ENCODE measurements at places on chromosomes 16 and 17. TPM values are rescaled to one million over a fixed set of nuclear protein-coding genes. Genes with fewer than 3 reads are reported as not detected.

The SPDYE4 gene
- not detected for polyA plus RNA-seq

DNA sequence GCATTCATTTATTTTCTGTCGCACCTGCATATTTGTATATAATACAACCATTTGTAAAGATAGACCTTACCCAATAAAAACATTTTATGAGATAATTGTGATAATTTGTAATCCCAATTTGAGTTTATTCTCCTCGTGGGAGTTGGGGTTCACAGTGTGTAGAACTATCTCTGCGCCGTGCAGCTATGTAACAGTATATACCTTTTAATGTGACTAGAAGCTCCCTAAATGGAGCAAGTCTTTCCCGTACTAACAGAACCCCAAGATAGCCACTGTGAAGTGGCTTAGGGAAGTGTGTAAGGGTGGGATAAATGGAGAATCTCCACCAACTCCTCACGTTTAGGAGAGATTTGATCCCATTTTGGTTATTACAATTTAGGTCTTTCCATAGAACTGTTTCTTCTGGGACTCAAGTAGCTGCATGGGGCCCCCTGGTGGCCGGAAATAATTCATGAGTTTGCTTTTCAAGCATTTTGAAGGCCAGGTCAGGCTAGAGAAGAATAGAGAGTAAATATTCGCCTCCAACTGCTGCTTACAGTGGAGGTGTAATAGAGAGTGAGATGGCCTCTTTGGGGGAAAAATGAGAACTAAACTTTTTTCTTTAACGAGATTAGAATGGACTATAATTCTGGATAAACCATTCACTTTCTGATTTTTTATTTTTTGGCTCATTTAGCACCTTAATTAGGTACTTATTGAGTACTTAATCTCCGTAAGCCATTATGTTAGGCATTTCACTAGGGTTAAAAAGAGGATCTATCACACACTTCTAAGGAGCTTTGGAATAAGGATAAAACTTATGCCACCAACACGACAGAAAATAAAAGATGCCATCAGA lies 4.5 kb downstream of the TMEM100 start:
- no peak for DNase-seq

DNA sequence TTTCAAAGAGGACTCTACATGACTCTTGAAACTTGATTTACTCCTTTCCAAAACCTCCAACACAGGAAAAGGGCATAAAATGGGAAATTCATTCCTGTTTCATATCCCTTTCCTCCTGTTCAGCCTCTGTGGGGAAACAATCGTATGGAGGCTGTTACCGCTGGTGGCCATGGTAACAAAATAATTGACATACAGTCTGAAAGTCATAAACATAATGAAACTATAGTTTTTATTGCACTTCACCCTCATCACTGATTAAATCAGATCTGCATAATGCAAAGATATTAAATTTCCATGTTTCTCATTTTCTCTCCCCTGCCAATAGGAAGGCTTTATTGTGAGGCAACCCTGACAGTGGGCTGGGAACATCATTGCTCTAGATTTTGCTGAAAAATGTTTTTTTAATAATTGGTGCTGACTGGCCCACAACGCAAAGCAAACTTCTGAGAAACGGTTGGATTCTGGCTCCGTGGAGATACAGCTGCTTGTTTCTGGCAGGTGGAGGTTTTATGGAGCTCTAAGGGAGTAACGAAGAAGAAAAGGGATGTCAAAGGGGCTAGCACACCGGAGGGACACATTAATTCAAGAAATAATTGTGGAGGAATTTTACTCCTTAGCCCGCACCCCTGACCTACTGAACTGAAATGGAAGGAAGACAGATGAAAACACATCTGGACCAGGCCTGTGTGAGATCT lies 154.2 kb upstream of the SHISA6 start:
- DNase-seq: no peak

GRCh38 chr17:77848257-77848656 lies 110.2 kb upstream of the TNRC6C start:
- no peak for DNase-seq

GRCh38 chr17:8656693-8657092 lies 26.2 kb upstream of the MYH10 start:
- no peak for DNase-seq

The GJC1 gene
- polyA plus RNA-seq: 23.8 TPM

- DNase-seq: no peak
These were observed 153.2 kb upstream of the MON1B start for GRCh38 chr16:77037696-77038347.

Data from right renal cortex interstitium (tissue), 3 donors.